ENCODE measurements at places on chromosomes 6 and 20.

DNA sequence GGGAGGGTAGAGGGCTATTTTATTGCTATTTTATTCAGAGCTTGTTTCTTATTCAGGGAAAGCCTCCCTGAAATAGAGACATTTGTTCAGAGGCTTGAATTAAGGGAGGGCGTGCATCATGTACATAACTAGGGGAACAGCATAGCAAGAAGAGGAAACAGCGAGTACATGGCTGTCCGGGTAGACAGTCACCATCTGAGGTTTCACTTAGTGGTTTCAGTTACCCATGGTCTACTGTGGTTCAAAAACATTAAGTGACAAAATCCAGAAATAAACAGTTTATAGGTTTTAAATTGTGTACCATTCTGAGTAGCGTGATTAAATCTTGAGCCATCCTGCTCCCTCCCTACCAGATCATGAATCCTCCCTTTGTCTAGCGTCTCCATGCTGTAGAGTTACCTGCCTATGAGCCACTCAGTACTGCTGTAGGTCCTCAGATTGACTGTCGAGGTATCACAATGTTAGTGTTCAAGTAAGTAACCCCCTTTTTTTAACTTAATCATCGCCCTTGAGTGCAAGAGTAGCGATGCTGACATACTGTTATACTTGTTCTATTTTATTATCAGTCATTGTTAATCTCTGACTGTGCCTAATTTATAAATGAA is 791.5 kb downstream of the TFAP2A start:
- DNase-seq, result no peak

DNA sequence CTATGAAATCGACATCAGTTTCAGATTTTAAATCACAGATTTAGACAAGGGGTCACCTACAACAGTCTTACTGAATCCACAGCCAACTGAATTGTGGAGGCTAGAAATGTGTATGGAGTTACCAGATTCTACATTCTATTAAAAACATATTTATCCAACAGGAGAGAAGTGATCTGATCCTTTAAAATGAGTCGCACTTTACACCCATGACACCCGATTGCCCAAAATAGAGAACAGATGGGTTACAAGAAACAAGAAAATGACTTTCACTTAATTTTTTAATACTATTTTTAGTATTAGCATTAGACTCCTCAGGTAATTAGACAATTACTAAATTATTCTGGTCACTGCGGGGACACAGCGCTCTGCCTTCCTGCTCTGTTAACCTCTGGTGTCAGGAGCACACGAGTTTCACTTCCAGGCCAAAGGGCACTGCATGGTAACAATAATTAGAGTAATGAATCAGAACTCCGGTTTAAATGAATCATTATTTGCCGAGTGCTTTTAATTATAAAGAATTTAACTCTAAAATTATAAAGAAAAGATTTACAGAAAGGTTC is 108.6 kb downstream of the ATP9A start:
- DNase-seq, result no peak

DNA sequence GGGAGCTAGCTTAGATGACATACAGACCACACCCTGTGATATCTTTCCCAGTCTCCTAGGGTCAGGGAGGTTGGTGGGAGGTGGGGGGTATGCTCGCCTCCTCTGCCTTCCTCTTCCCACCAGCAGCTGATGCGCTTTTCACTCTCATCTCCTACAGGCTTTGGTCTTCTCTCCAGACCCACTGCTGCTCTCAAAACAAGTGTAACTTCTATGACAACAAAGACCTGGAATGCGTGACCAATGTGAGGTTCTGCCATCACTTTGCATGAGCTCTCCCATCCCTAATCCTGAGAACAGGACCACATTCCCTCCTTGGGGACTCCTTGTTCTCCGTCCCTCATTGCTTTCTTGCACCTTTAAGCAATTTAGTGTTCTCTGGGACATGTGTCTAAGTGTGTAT is 2.7 kb downstream of the CTSA start:
- DNase-seq, result no peak

- no peak for DNase-seq
Measured at GRCh38 chr6:158026901-158027589, 45.4 kb downstream of the SYNJ2 start.

GRCh38 chr6:12869816-12870432 is 153.4 kb downstream of the PHACTR1 start:
- no peak for DNase-seq

GRCh38 chr20:43095034-43095433 is 94.7 kb downstream of the PTPRT start:
- no peak for DNase-seq

- DNase-seq, result no peak
Measured at GRCh38 chr20:3751675-3752385, 15.7 kb downstream of the ADISSP start.

DNA sequence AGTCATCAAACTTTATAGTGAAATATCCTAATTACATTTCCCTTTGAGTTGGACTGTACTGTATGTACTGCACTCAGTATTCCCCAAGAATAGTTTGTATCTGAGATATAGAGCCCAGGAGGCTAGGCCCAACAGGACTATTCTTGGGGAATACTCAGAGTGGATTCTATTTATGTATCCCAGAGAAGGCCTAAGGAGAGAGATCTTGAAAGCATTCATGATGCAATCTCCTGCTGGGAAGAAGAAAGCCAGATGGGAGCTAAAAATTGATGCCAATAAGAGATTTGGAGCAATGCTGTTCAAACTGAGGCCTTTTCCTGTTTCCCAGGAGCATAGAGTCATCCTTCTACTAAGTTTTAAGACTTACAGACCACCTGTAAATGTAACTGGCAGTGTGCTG is 452.1 kb upstream of the PLCB4 start:
- no peak for DNase-seq

- DNase-seq, result no peak
Measured at GRCh38 chr20:5888041-5888440, 62.3 kb downstream of the TRMT6 start.

- no peak for DNase-seq
Measured at GRCh38 chr6:3315841-3316240, 57.1 kb downstream of the PSMG4 start.

- no peak for DNase-seq
Measured at GRCh38 chr6:9085709-9086070, 650.3 kb upstream of the SLC35B3 start.

- no peak for DNase-seq
Measured at GRCh38 chr6:141848029-141848890, 284.5 kb upstream of the GJE1 start.

GRCh38 chr6:28709478-28710349 is 184.0 kb downstream of the GPX5 start:
- DNase-seq, result no peak

DNA sequence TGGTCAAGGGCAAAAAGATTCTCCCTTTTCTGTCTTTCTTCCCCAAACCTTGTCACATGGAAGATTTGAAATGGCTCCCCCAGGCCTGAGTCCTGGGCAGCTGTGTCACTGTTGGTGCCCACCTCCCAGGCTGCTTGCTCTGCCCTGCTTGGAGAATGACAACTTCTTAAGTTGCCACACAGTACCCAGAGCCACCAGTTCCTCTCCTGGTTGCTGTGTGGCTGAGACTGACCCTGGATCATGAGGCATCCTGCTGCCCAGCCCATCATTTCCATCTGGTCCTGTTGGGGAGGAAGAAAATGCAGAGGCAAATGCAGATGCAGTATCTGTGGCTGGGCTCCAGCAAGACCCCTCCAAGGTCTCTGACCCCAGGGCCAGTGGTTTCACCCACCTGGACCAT is 113.7 kb downstream of the PHACTR3 start:
- no peak for DNase-seq

- no peak for DNase-seq
Measured at GRCh38 chr20:42164121-42164890, 546.1 kb upstream of the CHD6 start.

DNA sequence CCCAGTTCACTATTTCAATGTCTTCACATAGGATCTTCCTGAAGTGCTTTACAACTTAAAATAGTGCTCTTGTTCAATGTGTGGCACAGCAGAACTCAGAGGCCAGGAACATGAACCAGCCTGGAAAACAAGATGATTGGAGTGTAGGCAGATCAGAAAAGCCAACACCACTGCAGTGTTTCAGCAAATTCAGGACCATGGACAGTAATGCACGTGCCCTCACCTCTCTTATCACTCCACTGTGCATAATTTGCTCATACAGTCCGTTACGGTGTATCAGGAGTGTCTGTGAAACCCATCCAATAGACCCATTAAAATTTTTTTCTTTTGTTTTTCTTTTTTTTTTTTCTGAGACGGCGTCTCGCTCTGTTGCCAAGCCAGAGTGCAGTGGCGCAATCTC is 27.6 kb upstream of the HACE1 start:
- no peak for DNase-seq

GRCh38 chr20:1595333-1595732 is 24.5 kb downstream of the SIRPB1 start:
- no peak for DNase-seq

GRCh38 chr6:131911951-131912350 is 39.2 kb downstream of the CCN2 start:
- DNase-seq, result no peak

GRCh38 chr6:133610971-133611370 is 277.9 kb upstream of the TCF21 start:
- no peak for DNase-seq

DNA sequence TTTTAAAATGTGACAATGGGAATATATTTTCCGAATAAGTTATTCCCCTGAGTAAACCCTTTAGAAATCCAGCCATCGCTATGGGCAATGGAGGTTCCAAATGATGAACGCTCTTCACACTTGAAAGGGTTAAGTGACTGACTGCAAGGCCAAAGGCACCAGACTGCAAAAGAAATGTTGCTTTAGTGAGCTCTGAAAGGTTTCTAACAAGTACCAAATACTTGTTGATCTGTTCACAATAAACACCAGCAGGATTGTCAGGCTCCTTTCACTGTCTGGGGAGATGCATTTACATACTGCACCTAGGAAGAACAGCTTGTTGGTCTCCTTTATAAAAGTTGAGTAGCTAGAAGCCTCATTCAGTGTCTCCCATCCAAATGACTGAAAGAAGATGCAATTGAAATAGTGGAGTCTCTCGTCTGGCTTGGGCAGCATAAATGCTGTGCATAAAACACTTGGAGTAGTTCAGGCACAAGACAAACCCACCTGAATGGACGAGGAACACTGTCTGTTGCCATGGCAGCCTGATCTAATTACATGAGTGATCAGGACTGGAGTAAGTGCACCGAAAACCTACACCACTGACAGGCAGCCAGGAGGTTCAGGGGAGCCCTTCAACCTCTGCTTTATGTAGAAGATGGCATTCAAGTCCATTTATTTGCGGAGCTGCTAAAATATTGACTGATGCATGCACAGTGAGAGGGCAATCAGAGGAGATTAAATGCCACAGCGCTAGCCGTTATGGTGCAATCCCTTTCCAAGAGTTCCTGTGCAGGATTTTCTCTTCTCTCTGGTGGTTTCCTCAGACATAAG is 2.9 kb downstream of the ATXN1 start:
- no peak for DNase-seq

DNA sequence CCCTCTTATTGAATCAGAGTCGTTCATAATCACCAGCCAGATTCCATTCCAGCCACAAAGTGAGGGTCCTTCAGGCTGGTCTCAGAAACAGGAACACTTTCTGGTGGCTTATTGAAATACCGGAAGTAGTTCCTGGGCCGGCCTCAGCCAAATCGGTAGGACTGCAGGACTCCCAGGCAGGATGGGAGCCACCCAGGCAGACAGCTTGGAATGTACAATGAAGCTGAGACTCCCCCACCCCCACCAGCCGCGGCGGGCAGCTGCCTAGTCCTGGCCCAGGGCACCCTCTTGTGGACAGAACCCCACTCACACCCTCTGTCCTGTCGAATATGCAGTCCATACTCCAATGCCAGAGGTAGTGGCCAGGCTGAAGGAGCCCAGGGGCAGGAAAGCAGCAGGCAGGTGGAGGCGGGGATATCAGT is 43.8 kb downstream of the MDFI start:
- DNase-seq, result peak; percentile 52

DNA sequence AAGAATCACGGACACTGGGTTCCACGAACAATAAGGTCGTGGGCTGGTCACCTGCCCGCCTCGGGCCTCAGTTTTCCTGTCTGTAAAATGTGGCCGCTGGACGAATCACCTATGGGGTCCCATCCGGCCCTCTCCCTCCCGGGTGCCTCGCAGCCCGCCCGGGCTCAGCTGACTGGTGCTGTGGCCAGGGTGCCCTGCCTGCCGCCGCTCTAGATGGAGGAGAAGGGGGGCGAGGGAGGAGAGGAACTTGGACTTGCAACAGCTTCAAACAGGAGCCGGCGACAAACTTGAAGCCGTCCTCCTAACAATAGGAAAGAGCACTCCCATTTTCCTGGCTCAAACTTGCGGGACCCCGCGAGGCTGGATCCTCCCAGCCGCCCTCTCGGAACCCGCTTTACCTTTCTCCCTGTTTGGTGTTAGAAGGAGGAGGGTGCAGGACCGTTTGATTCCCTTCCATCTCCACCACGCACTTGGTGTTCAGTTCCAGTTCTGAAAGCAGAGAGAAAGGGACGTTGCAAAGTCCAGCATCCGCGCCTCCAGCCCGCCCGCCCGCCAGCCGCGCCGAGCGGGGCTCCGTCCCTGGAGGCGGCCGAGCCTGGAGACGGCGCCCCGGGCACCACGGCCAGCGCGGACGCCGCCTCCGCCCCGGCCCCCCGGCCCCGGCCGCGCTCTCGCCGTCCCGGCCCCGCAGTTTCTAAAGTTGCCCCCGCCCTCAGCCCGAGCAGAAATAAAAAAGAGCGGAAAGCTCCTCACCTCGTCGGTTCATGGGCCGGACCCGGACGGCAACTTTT is 584 bp downstream of the KIF13A start:
- no peak for DNase-seq

DNA sequence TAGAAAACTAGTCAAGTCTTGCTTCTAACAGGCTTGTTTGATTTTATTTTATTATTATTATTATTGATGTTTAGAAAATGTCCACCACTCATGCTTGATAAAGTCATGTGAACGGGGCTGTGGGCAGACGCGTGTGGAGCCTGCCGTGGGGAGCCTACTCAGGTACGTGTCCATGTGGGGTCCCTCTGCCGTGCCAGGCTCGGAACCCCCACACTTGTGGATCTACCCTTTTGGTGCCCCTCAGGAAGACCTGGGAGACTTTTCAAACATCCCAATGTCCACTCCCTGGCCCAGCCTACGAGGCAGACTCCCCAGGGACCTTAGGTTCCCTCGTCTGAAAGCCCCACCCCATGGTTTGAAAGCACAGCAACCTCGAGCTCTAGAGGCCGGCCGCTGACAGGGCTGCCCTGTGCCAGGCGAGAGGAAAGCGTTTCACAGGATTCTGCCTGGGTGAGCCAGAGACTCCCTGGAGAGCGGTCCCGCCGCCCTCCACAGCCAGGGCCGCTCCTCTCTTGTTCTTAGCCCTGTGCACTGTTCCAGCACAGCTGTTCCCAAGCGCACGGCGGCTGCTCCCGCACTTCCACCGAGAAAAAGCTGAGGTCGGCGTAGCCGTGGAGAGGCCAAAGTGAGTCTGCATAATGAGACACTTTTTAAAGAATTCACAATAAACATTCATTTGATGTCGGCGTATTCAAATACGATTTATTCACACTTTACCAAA is 249.7 kb downstream of the TTLL2 start:
- DNase-seq, result no peak

GRCh38 chr6:11514672-11515071 is 22.9 kb upstream of the TMEM170B start:
- DNase-seq, result no peak

- DNase-seq, result no peak
Measured at GRCh38 chr6:87736809-87737540, 34.9 kb upstream of the AKIRIN2 start.

- no peak for DNase-seq
Measured at GRCh38 chr6:113662688-113663333, 194.3 kb upstream of the MARCKS start.

Data from activated gamma-delta T cell treated with anti-CD3 and anti-CD28 coated beads, Interleukin-2, amount 50 U/mL, for 16 hours (primary cell).